ENCODE measurements at places on chromosomes 4 and X. TPM values are rescaled to one million over a fixed set of nuclear protein-coding genes. Genes with fewer than 3 reads are reported as not detected.

- DNase-seq: no peak
Observed at GRCh38 chr4:16767251-16767650, 131.2 kb downstream of the LDB2 start.

The RXFP1 gene
- total RNA-seq: not detected

DNA sequence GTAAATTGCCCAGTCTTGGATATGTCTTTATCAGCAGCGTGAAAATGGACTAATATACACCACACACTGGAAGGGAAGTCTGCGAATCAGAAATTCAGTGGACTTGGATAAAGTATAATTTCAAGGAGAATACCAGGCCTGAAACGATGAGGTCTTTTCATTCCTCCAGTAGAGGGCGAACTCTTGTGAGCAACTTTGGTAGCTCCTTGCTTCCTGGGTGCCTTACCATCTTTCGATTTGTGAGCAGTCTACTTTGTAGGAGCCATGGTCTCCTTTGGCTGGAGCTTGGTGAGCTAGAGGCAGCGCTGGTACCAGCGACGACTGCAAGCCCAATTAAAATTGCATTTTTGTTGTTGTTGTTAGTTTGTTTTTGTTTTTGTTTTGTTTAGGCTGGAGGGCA, 791.9 kb downstream of the FAT4 start:
- DNase-seq: no peak

The BCORL1 gene
- total RNA-seq: 9.9 TPM

The FABP2 gene
- total RNA-seq: not detected

GRCh38 chr4:68962868-68963267, 11.3 kb upstream of the UGT2A3 start:
- no peak for DNase-seq

The GYPE gene
- total RNA-seq: 0.77 TPM

The BST1 gene
- 0.20 TPM for total RNA-seq

All from activated CD8-positive, alpha-beta T cell treated with anti-CD3 and anti-CD28 coated beads for 36 hours (primary cell).